ENCODE measurements at places on chromosomes 1 and 21.

DNA sequence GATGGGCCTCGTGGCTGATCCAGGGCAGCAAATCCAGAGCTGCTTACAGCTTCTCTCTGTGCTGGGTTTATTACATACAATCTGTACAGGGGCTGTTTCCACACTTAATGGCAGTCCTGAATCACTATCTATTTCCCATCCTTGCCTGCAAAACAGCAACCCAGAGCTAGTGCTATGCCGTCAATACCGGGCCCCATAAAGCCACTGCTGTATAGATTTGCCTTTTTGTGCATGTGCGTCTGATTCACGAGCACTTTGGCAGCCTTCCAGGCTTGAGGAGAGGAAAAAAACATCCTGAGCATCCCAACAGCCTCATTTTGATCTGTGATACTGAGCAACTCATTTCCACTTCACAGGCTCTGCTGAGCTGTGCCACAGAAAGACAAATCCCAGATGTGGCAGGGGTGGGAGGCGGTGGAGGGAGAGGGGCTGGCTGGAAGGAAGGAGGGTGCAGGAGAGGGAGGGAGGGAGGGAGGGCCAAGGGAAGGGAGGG lies 65.2 kb upstream of the TARBP1 start:
- DNase-seq: peak; percentile 18

DNA sequence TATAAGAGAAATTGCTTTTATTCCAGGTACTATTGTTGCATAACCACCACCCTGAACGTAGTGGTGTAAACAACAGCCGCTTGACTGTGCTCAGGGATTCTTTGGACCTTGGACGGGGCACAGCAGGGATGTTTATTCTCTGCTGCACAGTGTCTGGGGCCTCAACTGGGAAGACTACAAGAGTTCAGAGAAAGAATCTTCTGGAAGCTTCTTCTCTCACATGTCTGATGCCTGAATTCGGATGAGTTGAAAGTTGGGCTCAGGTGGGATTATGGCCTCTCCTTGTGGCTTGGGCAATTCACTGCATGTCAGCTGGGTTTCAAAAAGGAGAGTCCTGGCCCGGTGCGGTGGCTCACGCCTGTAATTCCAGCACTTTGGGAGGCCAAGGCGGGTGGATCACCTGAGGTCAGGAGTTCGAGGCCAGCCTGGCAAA lies 19.0 kb upstream of the SSBP3 start:
- no peak for DNase-seq

- DNase-seq: peak; percentile 40
These were observed 8.0 kb downstream of the ELOA start for GRCh38 chr1:23751050-23751814.

- DNase-seq: no peak
These were observed 121.2 kb downstream of the LMX1A start for GRCh38 chr1:165235155-165235776.

DNA sequence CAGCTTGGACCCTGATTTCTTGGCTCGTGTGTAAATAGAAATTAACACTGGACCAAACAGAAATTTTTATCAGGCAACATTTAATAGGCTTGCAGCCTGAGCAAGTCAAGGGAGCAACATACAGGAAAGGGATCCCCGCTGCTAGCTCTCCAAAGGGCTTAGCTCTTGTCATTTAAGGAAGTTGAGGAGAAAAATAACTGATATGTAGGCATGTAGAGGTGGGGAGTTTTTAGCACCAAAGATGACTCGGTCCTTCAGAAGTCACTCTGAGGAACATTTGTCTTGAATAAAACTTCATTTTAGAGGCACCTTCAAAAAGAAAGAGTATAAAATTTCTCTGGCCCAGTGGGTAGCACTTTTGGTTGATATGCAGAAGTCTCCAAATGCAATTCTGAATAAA lies 27.1 kb downstream of the GBP2 start:
- no peak for DNase-seq

- DNase-seq: no peak
These were observed 2.4 kb upstream of the TMEM125 start for GRCh38 chr1:43267291-43267805.

DNA sequence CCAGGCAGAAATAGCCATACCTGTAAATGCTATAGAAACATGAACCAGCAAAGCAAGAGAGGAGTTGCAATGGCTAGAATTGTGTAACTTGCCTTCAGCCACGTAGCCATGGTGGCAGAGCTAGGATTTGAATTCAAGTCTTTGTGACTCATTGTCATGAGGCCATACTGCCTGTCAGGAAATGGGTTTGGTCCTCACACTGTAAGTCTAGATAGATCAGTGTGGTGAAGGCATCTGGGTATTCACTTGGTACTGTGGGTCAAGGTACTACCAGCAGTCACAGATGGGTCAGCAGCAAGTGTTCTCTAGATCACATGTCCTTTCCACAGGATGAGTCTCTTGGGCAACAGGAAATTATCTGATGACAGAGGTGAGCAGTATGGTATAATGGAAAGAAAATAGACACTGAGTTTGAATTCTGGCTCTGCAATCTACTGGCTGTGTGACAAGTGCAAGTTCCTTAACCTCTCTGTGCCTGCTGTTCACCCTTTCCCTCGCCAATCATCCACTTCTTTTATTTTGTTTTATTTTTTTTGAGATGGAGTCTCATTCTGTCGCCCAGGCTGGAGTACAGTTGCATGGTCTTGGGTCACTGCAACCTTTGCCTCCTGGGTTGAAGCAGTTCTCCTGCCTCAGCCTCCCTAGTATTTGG lies 36.9 kb downstream of the FGGY start:
- peak; percentile 8 for DNase-seq

DNA sequence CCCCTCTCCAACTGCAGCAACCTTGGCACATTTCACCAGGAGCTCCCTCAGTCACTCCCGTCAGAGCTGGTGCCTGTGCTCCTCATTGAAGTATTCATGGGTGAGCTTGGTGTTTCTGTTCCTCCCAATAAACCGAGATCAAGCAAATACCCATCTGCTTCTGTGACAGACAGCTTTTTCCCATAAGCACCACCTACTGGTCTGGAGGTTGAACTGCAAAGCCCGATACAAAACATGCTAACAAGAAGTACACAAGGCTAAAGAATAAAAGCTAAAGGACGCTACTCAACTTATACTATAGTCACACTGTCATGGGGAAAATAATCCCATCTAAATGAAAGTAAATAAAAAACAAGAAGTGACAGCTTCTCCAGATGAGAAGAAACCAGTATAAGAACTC lies 111.9 kb upstream of the C21orf91 start:
- no peak for DNase-seq

DNA sequence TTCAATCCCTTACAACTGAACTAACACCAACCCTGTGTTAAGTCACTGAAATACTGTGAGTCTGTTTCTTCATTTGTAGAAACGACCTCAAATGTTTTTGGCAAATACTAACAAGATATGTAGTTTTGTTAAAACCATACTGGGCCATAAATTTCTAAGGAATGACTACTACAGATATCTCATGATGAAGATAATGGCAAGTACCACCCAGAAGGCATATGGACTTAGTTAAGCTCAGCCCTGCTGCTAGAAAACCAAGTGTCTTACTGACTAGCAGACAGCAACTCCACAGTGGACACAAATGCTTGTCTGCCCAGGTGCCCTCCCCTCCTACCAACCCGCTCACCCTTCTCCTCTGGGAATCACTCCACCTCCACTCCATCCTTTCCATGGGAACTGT lies 44.5 kb upstream of the BMP8B start:
- DNase-seq: no peak

DNA sequence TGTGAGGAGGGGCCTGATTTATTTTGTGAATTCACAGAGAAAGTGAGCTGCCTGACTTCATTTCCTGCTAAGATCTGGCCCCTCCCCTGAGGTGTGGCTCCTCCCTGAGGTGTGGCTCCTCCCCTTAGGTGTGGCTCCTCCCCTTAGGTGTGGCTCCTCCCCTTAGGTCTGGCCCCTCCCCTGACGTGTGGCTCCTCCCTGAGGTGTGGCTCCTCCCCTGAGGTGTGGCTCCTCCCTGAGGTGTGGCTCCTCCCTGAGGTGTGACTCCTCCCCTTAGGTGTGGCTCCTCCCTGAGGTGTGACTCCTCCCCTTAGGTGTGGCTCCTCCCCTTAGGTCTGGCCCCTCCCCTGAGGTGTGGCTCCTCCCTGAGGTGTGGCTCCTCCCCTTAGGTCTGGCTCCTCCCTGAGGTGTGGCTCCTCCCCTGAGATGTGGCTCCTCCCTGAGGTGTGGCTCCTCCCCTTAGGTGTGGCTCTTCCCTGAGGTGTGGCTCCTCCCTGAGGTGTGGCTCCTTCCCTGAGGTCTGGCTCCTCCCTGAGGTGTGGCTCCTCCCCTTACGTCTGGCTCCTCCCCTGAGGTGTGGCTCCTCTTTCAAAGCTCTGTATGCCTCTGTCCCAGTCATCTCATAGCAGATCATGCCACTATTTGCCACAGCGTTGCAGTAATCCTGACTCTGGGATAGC lies 26.9 kb upstream of the LRRC3 start:
- DNase-seq: peak; percentile 39

DNA sequence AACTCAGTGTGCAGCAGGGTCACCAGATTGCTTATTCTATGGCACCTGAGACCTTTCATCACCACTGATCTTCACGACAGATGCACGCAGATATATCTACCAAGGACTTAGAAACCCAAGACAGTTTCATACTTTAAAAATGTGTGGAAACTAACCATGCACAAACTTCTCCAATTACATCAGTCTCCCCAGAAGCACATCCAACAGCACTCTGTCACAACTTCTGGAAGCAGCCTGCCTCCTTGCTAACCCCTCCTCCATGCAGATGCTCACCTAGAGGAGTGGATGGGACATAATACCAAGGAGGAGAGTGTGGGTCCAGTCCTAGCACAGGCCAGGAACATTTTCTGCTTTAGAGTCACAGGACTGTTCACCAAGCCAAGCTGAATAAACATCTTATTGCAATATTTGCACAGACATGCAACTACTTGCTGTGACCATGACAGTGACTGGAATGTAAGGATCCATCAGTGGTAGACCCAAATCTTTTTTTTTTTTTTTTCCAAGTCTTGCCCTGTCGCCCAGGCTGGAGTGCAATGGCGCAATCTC lies 69.4 kb downstream of the HIVEP3 start:
- DNase-seq: no peak

DNA sequence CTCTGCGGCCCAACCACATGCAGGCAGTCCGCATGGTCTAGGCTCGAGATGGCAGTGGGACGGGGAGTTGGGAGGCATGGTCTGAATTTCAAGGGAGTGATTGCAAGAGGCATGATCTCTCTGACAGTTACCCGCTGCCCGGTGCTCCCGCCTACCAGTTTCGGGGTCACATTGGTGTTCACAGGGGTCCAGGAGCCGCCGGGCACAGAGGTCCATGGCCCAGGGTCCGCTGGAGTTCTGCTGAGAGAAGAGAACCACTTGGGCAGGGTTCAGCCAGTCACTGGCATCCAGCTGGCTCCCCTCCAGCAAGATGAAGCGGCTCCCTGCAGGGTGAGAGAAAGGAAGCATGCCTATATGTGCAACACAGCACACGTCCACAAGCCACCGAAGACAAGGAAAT lies 141.3 kb downstream of the ASTN1 start:
- DNase-seq: no peak

- no peak for DNase-seq
These were observed 40.7 kb downstream of the AGO3 start for GRCh38 chr1:35971601-35972000.

- DNase-seq: no peak
These were observed 46.5 kb downstream of the RNF11 start for GRCh38 chr1:51282605-51283004.

DNA sequence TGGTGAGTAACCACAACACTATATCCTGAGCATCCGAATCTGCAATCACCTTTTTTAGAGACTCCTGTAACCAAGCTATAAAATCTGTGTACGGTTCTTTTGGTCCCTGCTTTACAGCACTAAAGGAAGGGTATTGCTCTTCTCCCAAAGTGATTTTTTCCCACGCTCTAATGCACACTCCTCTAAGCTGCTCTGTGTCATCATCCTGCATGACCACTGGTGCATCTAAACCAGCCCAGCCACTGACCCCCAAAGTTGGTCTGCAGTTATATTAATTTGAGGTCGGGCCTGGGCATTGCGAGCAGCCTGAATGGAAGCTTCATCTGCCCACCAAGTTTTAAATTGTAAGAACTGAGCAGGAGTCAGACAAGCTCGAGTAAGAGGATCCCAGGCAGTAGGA lies 480.0 kb downstream of the PTPRU start:
- no peak for DNase-seq

GRCh38 chr1:68551459-68551858 lies 54.6 kb upstream of the DEPDC1 start:
- DNase-seq: no peak

DNA sequence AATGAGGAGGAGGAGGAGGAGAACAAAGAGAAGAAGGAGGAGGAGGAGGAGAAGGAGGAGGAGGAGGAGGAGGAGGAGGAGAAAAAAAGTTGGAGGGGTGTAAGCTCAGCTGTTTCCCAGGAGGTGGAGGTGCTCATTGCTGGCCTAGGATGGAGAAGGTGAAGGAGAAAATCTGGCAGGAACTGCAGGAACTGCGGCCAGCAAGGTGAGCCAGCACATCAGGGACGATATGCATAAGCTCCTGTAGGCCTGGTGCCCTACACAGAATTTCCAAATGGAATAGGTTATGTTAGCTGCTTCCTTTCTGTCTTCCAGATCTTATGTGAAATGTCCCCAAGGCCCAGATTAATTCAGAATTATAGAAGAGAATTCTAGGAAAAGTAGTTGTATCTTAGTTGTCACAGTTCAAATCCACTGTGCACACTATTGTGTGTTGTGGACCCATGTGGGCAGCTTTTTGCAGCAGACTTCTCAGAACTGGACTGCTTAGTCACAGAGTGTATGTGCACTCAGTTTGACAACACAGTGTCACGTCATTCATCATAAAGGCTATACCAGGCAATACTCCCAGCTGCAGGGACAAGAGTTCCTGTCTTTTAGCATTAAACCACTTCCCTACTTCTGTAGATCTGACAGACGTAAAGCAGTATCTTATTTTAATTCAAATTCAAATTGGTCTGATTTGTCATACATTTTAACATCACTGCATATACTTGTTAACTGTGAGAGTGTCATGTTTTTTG lies 303.7 kb downstream of the HLX start:
- peak; percentile 41 for DNase-seq

DNA sequence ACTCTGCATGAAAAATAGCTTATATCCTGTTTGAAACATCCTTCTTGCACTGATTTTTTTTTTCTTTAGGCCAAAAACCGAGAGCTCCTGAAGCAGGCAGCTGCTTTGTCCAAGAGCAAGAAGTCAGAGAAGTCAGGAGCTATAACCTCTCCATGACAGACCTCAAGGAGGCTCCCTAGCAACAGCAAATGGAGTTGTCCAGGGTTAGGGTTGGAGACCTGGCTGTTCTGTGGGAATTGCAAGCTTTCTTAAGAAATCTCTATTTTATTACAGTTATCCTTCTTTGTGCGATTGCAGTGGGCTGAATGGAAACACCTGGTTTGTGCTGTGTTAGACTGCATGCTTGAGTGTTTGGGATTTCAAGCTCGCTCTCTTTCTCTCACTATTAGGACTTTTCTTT lies 12.6 kb upstream of the STX12 start:
- no peak for DNase-seq
